ENCODE measurements at places on chromosomes 1 and 21.

- no peak for DNase-seq
Observed at GRCh38 chr1:4310396-4310923, 343.9 kb upstream of the AJAP1 start.

DNA sequence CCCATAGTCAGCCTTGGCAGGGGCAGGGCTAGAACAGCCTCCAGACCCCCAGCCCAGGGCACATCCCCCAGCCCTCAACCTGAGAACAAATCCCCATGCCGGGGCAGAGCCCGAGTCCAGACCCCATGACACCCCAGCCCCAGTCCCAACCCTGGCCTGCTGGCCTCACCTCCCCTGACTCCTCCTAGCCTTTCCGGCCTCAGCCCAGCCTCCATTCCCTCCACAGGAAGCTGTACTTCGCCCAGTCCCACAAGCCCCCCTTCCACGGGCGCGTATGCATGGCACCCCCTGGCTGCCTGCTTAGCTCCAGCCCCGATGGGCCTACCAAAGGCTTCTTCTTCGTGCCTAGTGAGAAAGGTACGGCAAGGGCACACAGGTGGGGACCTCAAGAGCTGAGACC, 50.4 kb downstream of the DISP3 start:
- DNase-seq = no peak

DNA sequence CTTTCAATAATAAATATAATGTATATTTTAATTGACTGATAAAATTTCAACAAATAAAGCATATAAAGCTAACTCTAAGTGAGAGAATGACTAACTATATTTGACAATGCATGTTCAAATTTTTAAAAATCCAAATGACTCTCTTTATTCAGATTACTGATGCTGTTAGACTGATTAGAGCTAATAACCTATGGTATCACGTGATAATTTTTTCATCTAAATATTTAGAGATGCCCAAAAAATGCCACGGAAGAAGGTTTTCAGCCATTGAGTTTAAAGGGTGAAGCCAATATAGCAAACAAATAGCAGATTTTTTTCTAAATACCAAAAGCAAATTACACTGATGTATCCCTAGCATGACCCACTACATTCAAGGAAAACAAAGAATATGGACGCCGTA, 61.1 kb upstream of the OR10J4 start:
- no peak for DNase-seq

DNA sequence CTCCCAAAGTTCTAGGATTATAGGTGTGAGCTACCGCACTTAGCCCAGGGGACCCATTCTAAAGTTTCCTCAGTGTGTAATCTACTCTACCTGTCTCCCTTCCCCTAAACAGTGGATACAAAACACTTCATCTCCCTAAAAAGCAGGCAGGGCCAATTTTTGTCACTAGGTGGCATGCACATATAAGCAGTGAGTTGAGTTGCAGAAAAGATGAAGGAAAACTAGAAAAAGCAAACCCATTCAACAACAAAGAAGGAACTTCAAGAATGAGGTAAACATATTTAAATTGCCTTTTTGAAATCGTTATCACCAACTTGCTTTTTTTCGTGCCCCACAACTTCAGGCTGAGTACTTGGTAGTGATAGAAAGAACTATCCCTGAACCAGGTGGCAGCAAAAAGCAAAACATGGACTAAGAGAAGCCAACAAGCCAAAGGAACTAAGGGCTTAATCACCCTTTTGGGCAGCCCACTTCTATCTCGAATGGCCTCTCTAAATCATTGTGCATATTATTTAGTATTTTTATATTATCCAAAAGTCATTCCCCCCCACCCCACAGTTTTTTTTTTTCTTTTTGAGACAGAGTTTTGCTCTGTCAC, 19.7 kb upstream of the ALDH9A1 start:
- peak; percentile 68 for DNase-seq

DNA sequence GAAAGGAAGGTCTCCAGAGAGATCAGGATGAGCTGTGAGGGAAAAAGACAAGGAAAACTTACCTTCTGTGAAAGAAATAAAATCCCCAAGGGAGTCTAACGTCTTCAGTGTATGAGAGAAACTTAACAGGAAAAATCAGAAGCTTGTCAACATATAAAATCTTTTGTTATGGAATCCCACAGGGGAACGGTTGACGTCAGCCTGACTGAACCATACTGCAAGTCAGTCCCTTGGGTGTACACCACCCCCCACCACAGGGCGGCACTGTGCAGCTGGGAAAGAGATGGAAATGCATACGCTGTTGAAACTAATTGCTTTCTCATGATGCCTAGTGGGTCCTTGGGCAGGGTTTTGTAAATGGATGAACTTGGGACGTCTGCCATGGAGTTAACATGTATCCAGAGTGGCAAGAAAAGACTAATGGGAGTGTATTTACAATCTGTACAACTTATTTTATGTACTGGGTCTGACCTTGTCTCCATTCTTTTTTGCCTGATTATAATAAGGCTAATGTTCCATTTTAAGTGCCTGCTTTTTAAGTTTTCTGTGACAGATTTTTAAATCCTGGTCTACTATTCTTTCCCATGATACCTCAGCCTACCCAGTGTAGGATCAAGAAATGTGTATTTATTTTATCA, 22.7 kb downstream of the UTP25 start:
- peak; percentile 26 for DNase-seq

- DNase-seq = no peak
Observed at GRCh38 chr1:64482720-64483119, 12.8 kb downstream of the CACHD1 start.

DNA sequence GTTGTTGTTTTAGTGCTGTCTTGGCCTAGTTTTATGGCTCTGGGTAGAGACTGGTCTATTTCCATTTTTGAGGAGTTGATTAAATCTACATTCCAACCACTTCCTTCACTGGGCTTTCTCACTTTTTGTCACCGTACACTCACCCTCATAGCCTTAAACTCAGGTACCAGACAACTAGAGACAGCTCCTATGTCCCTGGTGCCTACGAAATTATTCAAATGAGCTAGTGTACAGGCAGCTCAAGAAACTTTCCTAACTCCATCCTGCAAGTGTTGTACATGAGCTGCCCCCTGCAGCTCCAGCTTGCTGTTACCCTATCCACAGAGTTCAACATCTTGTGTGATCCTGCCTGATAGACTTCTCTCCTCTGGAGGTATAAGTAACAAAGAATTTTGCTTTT, 704.8 kb upstream of the RGS18 start:
- DNase-seq = no peak

GRCh38 chr1:10146391-10146790, 64.0 kb upstream of the KIF1B start:
- DNase-seq = no peak

DNA sequence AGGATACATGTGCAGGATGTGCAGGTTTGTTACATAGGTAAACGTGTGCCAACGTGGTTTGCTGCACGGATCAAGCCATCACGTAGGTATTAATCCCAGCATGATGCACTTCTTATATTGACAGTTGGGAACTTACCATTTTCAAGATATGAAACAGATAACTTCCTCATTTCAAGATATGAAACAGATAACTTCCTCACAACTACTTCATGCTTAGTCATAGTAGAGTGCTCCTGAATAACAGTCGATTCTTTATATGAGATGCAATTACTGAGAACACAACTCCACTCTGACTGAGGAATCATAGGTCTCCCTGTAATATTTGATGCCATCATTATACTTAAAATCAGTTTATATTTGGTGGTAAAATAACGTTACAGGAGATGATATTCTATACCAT, 1124.3 kb downstream of the AMY1C start:
- no peak for DNase-seq

Data from myocyte (in vitro differentiated cells).